Sciatic nerve (tissue), 2 donors: ENCODE measurements at places on chromosomes 6 and 20.
A peak's percentile ranks its signal among the peaks of the same experiment; 100 is the strongest.

GRCh38 chr6:141401851-141402250 lies 730.9 kb upstream of the GJE1 start:
- DNase-seq, result no peak

DNA sequence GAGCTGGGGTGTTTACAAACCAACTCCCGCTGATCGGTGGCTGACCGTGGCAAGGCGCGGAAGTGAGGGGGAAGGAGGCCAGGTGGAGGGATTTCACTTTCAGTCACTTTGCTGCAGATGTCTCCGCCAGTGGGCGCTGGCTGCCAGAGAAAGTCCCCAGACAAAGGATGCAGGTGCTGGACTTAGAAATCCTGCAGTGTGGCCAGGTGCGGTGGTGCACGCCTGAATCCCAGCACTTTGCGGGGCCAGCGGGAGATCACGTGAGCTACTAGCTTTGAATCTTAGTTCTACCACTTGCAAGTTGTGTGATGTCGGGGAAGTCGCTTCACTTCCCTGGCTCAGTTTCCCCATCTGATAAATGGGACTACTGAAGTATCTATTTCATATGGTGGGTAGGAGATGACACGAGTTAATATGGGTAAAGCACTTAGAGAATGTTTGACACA lies 180.4 kb downstream of the ZNF217 start:
- DNase-seq, result no peak

DNA sequence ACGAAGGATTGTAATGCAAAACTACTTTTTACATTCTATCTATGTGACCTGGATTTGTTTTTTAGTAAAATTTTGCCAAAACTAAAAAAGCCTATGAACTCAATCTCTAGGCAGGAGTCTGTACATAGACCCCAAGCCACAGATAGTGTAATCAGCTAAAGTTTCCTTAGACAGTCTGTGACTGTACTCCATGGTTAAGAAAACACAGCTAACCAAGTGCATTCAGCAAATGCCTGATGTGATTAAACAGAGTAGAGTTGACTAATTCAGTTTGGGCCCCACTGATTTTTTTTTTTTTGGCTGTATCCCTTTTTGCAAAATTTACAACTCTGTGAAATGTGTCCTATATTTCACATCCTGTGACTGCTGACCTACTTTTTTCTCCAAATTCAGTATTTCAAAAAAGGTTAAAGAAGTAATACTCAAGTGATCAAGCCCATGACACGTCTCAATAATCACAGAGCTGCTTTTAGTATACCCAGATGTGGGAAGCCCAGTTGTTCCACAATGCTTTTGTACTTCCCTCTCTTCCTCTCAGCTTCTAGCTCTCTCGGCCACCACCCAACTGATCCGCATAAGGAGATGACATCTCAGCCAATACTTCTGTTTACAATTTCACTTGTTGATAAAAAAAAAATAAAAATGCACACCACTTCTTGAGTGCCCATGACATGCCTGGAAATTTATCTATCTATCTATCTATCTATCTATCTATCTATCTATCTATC lies 108.8 kb upstream of the TBX18 start:
- no peak for DNase-seq

GRCh38 chr6:159640322-159640721 lies 52.7 kb downstream of the SOD2 start:
- DNase-seq, result no peak

GRCh38 chr6:122790028-122790422 lies 967 bp downstream of the SMPDL3A start:
- peak; percentile 61 for DNase-seq

GRCh38 chr6:169723200-169723909 lies 945 bp downstream of the PHF10 start:
- DNase-seq, result peak; percentile 86

GRCh38 chr6:163860287-163861081 lies 446.0 kb downstream of the QKI start:
- no peak for DNase-seq

DNA sequence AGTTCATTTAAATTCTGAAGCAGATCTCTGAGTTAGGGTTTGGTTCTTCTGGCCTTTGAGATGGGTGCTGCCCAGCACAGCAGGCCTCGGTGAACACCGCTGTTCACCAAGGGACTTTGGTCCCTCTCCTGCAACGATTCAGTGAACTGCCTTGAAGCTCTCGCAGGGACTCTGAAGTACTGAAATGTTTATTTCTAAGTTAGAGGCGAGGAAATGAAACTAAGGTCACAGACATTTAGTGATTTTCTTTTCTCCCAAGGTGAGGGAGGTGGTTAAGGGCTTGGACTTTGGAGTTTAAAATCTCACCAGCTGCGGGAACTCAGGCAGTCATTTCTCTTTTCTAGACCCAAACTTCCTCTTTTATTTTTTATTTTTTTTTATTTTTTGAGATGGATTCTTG lies 26.2 kb downstream of the E2F3 start:
- DNase-seq, result no peak

- no peak for DNase-seq
Measured at GRCh38 chr20:48758206-48758820, 69.5 kb downstream of the PREX1 start.

DNA sequence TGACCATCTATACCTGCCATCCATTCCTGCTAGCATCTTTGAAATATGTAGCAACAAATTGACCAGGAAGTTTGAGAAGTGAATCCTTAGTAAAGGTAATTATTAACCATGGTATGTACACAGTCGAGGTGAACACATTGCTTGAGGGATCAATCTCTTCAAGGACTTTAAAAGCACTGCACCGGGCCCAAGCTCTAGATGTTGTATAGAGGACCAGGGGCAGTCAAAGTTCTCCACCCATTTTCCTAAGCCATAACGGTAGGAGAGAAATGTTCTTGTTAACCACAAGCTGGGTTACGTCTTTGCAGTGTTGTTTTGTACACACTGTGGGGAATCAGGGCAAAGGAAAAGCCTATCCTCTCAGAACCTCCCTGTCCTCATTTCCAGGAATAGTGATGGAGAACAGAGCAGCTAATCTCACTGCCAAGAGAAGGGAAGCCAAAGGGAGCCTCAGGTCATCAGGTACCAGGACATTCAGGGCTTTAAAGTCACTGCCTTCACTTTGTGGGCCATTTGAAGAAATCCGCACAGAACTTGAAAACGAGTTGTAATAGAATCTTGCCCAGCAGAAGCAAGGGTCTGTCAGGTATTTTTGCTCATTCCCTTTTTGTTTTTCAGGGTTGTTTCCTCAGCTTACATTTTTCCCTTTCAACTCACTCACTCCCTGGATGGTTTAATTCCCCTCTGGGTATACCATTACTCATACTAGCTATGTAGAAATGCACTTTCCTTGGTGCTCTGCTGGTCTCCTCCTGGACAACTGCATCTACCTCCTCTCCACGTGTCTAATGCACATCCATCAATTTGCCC lies 5.3 kb upstream of the PM20D2 start:
- DNase-seq, result no peak

DNA sequence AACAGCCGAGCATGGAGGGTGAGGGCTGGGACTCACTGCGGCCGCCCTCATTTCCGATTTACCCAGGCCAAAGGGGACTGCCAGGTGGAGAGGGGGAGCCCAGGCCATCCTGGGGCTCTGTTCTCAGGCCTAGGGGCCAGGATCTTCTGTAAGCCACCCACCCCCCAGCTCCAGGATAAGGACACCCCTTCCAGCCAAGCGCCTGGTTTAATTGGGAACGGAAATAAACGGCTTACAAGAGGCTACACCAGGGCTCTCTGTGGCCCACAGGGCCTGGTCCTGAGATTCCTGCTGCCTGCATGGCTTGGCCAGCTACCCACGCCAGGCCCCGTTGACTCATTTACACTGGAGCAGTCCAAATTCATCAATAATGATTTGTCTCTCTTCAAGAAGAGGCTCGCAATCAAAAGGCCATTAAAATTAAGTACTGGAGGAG lies 68.1 kb upstream of the TOP1 start:
- no peak for DNase-seq

GRCh38 chr20:258963-259362 lies 1.4 kb downstream of the DEFB132 start:
- DNase-seq, result no peak

DNA sequence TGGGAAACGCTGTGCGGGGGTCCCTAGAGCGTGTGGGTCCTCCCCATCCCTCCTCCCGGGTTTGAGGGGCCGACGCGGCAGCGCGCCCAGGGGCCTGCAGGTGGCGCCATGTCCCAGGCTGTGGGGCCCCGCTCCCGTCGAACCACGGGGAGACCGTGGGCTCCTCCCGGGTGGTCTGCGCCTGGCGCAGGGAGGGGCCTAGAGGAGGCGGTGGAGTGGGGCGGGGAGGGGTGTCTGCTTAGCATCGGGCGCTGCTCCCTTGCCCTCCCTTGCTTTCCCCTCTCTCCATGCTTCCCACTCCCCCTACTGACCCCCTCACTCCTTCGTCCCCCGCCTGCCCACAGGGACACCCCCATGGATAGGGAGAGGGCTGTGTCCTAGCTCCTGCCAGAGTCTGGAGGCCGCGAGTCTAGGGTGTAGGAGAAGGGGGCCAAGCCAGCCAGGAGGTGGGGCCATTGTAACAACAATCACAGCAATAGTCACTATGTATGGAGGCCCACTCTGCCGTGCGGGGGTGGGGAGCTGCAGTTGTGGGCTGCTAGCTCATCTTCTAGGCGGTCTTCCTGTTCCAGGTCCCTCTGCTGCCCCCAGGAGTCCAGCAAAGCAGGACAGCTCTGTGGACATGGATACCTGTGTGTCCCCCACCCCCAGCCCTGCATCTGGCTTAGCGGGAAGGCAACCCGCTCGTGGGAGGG lies 51.7 kb downstream of the CHMP4B start:
- DNase-seq, result peak; percentile 74

- DNase-seq, result no peak
Measured at GRCh38 chr6:28751514-28751913, 172.3 kb downstream of the TRIM27 start.

- DNase-seq, result peak; percentile 65
Measured at GRCh38 chr20:11891776-11892545, 25.7 kb upstream of the BTBD3 start.

DNA sequence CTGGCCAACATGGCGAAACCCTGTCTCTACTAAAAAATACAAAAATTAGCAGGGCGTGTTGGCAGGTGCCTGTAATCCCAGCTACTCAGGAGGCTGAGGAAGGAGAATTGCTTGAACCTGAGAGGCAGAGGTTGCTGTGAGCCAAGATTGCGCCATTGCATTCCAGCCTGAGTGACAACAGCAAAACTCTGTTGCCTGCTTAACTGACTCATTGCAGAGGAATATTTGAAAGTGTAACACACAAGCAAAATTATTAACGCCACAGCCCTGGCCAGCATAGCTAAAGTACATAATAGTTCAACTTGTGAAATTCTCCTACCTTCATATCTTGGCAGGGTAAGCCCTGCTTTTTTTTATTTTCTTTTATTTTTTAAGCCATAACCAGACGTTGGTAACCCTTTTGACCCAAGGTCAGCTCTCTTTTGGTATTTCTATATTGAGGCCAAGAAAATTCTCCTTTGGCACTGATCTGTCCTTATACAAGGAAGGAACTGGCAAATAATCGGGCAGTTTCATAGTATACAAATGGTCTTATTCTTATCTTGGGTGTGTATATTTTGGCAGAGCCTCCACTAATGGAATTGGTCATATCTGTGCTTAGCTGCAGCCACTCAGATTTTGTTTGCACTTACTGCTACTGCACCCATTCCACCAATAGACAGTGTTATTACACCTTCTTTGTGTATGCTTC lies 4.0 kb upstream of the ADGRF5 start:
- no peak for DNase-seq

DNA sequence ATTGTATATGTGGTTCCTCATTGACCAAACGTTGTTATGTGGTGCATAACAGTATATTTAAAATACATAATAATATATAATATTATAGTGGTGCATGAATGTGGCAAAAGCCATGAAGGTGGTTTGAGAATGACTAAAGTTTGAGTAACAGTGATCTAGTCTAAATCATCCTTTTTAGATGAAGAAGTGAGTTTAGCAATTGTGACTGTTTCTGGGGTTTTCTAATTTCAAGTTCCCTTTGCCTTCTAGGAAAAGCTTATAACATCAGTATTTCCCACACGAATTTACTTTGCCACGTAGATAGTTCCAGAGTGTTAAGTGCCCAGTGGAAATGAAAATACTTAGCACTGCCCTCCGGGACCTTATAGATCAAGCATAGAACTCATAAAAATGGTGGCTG lies 40.9 kb downstream of the ARFGEF2 start:
- no peak for DNase-seq

GRCh38 chr20:55784036-55784435 lies 221.3 kb downstream of the CBLN4 start:
- DNase-seq, result no peak

DNA sequence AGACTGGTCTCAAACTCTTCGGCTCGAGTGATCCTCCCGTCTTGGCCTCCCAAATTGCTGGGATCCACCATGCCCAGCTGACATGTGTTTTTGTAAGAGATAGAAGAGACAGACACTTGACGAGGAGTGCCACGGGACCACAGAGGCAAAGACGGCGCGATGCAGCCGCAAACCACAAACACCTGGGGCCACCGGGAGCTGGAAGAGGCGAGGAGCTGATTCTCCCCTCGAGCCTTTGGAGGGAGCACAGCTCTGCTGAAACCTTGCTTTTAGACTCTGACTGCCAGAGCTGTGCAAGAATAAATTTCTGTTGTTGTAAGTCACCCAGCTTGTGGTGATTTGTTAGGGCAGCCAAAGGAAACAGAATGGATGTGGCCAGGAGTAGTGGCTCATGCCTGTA lies 46.9 kb downstream of the TFAP2C start:
- DNase-seq, result no peak

- peak; percentile 60 for DNase-seq
Measured at GRCh38 chr6:43746613-43747102, 23.4 kb upstream of the VEGFA start.

DNA sequence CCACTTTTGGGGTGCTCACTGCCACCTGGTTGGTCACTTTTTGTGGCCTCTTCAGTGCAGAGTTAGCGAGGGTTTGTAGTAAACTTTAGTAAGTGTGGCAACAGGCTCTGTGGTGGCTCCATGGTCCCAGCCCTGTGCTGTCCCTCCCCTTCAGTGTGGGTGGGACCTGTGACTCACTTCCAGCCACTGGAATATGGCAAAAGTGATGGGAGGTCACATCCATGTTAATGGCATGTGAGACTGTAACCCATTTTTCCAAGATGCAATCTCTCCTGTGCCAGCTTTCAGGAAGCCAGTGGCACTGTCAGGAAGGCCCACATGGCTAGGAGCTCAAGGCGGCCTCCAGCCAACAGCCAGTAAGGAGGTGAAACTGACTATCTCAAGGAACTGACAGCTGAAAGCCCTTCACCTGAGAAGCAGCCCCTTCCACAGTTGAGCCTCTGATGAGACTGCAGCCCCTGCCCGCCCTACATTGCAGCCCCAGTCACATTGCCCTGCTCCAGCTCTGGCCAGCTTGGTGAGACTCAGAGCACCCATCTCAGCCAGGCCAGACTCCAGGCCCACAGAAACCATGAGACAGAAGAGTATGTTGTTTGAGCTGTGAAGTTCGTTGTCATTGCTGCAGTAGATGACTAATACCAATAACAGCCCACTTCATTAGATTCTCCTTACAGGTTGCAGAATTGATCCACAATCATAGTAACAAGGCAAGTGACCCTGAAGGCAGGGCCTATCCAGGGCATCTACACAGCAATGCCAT lies 13.1 kb upstream of the CST7 start:
- DNase-seq, result no peak

- no peak for DNase-seq
Measured at GRCh38 chr6:44224029-44224964, 902 bp downstream of the SLC29A1 start.

GRCh38 chr6:16292432-16292831 lies 54.0 kb downstream of the GMPR start:
- DNase-seq, result no peak

GRCh38 chr6:130783416-130784107 lies 43.6 kb upstream of the SMLR1 start:
- no peak for DNase-seq

GRCh38 chr6:152484806-152485205 lies 152.4 kb downstream of the SYNE1 start:
- DNase-seq, result no peak
